ENCODE measurements at places on chromosomes 3 and 15. TPM values are rescaled to one million over a fixed set of nuclear protein-coding genes. Genes with fewer than 3 reads are reported as not detected.

Gene GBE1
- 218 TPM for total RNA-seq

Gene P4HTM
- 34.6 TPM for total RNA-seq

Gene SNTN
- total RNA-seq: not detected

Gene CHRNA7
- not detected for total RNA-seq
